ENCODE measurements at places on chromosomes 11 and 22.

DNA sequence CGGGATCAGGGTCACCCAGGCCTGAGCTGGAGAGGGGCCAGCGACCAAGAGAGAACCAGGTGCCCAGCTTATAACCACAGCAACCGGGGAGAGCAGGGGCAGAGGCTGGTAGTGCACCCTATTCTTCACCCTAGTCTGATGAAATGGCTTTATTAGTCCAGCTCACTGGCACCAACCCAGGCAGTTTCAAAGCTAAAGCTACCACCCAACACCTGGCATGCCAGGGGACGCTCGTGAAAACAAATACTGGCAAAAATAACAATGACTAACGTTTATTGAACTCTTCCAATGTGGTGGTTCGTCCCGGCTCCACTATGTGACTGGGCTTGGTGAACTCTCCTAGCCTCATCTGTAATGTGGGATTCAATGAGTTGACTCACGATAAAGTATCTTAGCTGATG, 30.6 kb downstream of the SCGB1A1 start:
- DNase-seq = no peak

DNA sequence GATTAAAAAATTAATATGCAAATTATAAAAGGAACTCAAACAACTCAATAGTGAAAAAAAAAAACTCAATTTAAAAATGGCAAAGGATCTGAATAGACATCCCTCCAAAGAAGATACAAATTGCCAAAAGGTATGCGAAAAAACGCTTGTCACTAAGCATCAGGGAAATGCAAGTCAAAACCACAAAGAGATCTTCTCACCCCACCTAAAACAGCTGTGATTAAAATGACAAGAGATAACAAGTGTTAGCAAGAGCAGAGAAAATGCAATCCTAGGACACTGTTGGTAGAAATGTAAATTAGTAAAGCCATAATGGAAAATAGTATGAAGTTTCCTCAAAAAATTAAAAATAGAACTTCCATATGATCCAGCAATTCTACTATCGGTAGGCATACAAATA, 166.3 kb upstream of the ZC3H12C start:
- DNase-seq = no peak

DNA sequence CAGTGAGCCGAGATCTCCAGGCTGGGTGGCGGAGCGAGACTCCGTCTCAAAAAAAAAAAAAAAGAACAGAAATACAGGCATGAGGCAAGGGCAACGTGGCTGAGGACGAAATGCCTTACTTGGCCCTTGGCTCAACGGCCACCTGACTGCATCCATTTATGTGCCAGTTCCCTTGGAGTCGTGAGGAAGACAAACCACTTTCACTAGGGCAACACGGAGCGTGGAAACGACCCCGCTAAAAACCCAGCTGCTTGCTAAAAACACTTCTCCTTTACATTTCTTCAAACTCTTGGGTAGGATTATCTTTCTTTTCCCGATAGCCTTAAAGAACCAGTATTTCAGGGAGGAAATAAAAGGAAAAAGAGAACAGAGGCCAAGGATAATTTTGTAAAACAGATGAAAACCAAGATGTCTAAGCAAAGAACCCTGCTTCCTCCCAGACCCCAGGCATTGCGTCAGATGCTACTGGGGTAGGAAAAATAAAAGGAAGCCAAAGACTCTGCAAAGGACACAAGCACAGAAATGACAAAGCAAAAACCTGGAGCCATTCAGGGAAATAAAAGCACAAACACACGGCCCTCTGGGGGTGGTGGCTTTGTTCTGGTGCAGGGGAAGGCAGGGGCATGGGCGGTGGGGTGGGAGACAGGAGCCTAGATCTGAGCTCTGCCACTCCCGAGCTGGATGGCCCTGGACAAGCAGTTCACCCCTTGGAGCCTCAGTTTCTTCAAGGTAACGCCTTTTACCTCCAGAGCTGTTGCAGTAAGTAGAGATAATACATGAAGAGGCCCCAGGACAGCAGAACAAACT, 37.0 kb downstream of the PC start:
- peak; percentile 14 for DNase-seq

DNA sequence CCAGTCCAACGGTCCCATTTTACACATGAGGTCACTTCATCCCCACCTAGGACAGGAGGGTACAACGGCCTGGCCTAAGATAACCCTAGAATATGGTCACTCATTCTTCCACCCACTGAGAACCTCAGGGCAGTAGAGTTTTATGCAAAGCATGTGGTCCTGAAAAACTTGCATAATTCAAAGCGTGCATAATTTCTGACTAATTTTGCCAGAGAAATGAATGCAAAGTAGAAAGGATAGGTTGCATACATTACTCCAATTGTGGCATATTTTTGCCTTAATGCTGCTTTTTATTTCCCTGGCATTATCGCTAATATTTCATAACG, 32.5 kb upstream of the SLC35C1 start:
- no peak for DNase-seq

DNA sequence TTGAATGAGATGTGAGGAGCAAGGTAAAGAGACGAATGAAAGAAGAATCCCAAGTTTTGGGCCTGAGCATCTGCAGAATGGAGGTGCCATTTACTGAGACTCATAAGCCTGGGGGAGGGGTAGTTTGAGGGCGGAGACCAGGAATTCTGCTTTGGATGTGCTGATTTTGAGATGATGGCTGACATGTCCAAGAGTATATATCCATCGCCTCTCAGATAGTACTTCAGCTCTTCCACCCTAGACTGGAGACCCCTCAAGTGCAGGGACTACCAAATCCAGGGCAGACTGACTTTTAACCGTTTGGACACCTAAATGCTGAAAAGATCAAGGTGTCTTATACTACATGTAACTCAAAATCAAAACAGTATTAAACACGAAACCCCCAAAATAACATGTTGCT, 1.3 kb upstream of the SDF2L1 start:
- no peak for DNase-seq

DNA sequence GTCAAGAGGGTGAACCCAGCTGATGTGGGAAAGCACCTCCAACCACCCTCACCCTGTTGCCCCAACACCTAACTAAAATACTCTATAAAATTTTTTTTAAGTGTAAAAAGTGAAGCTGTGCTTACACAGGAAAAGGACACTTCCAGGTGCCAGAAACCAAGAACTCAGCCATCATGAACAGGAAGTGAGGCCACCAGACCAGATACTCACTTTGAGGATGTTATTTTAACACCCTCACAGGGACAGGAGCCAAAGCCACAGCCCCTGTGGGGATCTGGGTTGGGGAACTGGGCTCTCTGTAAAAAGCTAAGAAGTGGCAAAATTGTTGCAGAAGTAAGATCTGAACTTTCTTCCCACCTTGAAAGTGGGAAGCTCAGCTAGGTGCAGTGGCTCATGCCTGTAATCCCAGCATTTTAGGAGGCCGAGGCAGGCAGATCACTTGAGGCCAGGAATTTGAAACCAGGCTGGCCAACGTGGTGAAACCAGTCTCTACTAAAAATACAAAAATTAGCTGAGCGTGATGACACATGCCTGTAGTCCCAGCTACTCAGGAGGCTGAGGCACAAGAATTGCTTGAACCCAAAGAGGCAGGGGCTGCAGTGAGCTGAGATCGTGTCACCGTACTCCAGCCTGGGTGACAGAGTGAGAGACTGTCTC, 3.8 kb downstream of the RSPH14 start:
- no peak for DNase-seq

DNA sequence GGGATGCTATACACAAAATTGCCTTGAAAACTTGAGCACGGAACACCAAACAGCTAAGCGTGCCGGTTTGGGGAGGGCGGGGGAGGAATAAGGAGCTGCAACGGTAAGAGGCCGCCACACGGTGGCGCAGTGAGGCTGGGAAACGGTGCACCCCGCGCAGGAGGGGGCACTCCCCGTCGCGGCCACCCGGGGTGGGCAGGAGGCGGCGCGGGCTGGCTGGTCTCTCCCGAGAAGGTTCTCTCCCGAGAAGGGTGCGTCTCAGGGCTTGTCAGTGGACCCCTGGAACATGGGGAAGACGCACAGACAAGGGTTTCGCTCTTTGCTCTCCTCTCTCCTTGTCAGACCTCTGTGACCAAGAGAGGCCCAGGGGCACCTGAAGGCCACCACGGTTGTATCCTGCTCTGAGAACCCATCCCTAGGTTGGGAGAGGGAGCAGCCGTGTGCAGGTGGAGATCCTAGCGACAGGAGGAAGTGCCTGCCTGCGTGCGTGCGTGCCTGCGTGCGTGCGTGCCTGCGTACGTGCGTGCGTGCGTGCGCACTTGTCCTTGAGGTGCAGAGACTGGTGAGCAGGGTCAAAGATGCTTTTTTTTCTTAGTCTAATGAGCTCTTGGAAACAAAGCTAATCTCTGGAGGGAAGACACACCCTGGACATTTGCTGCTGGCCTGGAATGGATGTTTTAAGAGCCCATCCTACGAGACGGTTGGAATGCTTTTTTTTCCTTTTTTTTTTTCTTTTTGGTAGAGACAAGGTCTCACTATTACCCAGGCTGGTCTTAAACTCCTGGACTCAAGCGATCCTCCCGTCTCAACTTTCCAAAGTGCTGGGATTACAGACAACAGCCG, 18.1 kb upstream of the JAM3 start:
- peak; percentile 69 for DNase-seq

DNA sequence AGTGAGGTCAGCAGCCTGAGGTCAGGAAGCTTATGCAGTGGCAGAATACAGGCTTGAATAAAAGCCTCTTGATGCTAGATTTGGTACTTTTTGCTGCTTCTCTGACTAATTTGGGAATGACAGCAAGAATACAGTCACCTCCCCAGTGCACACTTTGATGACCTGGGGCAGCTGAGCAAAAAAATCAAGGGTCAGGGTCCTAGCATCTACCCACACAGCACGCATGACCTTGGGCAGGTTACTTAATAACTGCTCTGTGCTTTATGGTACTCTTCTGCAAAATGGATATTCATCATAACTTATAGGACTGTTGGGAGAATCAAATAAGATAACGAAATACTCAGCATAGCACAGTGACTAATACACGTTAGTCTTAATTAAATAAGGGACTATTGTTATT, 344.1 kb upstream of the SYN3 start:
- DNase-seq = no peak

GRCh38 chr11:953512-953911, 27.8 kb downstream of the AP2A2 start:
- no peak for DNase-seq

DNA sequence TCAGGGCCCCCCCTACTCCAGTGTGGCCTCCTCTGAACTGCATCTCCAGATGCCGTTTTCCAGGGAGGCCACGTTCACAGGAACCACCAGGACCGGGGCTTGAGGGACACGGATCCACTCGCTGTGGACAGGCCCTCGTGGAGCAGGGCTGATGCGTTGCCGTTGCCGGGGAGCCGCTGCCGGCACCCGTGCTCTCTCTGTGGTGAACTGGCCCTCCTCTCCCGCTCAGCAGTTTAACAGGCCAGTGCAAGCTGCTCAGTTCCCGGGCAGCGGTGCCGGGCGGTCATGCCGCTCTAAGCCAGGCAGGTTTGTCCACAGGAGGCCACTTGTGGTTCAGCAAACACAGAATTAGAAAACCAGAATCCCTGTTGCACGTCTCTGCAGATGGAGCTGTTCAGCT, 301.6 kb downstream of the TBC1D22A start:
- DNase-seq = no peak

- no peak for DNase-seq
These were observed 90.3 kb downstream of the KCNQ1 start for GRCh38 chr11:2534957-2535672.

GRCh38 chr22:23698673-23699235, 7.9 kb downstream of the RGL4 start:
- no peak for DNase-seq

- DNase-seq = no peak
These were observed 94.3 kb downstream of the SOX6 start for GRCh38 chr11:16261836-16262644.

All from amygdala (tissue), 56 donors.